ENCODE measurements at places on chromosomes 1 and 21.

- DNase-seq, result peak; percentile 100
Measured at GRCh38 chr1:38028671-38029070, 16.1 kb downstream of the UTP11 start.

GRCh38 chr1:221908573-221908972 is 166.7 kb upstream of the DUSP10 start:
- no peak for DNase-seq

DNA sequence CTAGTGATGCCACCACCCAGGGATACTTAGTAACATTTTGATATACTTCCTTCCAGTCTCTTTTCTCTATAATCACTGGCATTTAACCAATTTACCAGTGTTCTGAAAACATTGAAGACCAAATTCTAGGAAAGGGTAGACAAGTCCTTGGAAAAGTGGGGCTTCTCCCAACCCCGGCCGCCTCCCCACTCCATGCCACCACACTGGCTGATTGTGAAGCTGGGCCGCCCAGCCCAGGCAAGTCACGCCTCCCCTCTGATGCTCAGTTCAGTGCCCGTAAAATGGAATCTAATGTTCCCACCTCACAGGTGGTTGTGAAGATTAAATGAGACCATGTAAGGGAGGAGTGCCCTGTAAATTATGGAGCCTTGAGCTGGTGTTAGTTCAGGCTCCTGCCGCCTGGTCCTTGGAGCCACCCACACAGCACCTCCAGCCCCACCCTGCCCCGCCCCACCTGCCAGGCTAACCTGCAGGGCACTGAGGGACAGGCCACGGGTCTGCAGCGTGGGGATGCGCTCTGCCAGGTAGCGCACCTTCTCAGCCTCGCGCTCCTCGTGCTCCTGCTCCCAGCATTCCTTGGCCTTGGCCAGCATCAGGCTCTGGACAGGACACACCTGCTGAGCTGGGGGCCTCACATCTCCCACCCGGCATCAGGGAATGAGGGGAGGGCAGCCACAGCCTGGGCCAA is 7.3 kb downstream of the TNNI1 start:
- no peak for DNase-seq

DNA sequence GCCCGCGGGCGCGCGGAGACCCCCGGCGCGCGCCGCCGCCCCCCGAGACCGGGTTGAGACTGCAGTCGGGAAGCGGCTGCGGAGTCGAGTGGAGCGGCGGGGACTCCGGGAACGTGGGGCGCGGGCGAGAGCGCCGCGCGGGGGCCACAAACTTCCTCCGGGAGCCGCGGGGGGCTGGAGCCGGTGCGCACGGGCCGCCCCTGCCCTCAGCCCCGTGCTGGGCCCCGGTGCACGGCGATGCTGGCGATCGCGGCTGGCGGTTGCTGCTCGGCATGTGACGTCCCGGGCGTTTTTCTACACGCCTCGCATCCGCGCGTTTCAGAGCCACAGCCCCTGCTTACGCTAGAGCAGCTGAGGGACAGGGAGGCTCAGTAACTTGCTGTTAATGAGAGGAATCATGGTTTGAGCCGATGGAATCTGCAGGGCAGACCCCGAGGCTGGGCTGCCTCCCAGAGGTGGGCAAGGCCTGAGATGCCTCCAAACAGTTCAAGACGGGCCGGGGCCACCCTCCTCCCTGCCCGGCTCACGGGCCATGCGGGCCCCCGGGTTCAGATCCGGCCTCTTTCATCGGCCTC is 520 bp downstream of the TMEM201 start:
- DNase-seq, result no peak

DNA sequence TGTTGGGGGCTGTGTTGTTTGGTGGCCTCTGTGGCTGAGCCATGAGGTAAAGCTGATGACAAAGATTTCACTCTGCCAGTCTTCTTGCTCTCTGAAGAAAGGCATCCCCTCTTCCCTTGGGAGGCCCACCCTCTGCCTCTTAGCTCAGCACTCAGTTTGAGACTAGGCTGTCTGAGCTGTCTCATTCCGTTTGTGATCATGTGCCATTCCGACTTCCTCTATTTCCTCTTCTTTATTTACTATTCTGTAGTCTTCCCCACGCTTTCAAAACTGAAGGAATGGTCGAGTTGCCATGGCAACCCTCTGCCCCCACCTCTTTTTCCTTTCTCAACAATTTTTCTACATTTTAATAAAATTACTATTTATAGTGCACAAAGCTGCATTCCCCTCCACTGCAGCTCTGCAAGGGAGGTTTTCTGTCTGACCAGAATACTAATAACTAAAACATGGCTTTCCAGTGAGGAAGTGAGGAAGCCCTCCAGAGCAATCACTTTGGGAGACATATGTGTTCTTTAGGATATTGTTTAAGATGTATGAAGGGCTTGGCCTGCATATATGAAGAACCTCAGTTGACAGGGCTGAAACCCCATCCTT is 30.8 kb downstream of the KCNA3 start:
- DNase-seq, result no peak

GRCh38 chr1:61210435-61211154 is 128.2 kb downstream of the NFIA start:
- DNase-seq, result no peak

DNA sequence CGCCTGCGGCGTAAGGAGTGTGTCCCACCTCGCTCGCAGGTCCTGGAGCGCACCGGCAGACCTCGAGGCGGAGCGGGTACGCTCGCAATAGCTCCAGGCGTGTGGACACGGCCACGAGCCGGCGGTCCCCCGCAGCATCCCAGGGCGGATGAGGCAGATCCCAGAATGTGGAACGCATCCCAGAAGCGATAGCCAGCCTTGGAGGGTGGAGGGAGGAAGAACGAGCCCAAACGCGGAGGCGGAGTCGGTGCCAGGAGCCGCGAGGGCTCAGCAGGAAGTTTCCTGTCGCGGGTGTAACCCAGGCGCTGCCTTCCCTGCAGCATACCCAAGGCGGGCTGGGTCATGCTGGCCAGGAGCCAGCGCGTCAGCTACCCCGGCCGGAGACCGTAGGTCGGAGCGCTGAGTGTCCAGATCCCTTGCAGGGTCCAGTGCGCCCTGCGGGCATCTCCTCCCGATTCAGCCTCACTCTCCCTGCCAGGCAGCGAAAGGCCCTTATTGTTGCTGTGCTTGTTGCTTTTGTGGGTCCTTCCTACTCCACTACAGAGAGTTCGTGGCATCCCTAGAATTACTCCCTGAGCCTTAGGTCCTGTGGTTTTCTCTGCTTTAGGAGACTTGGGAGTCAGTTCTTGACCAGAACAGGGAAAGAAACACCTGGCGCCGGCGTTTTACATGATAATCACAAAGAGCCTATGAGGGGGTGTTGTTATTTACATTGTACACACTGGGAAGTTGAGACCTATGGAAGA is 27.7 kb downstream of the STYXL2 start:
- DNase-seq, result no peak

GRCh38 chr21:36022427-36023091 is 37.8 kb downstream of the SETD4 start:
- DNase-seq, result no peak

GRCh38 chr1:227170361-227171166 is 147.7 kb downstream of the CDC42BPA start:
- DNase-seq, result no peak

GRCh38 chr1:86854352-86854751 is 59.6 kb downstream of the SELENOF start:
- no peak for DNase-seq

GRCh38 chr1:15370781-15371520 is 38.7 kb upstream of the EFHD2 start:
- no peak for DNase-seq

GRCh38 chr1:197868751-197869489 is 33.5 kb upstream of the C1orf53 start:
- DNase-seq, result no peak

GRCh38 chr1:68379085-68379478 is 70.7 kb downstream of the RPE65 start:
- no peak for DNase-seq

- DNase-seq, result no peak
Measured at GRCh38 chr1:183142171-183142570, 43.9 kb upstream of the LAMC2 start.
